ENCODE measurements at places on chromosomes 6 and 20. TPM values are rescaled to one million over a fixed set of nuclear protein-coding genes. Genes with fewer than 3 reads are reported as not detected.

SMLR1 gene
- total RNA-seq, result not detected

GRCh38 chr6:17785094-17785787, 78.5 kb upstream of the NUP153 start:
- DNase-seq, result no peak

SLC17A2 gene
- total RNA-seq, result not detected

GRCh38 chr6:134373282-134373922, 55.5 kb upstream of the SGK1 start:
- no peak for DNase-seq

CHRNA4 gene
- not detected for total RNA-seq

DNA sequence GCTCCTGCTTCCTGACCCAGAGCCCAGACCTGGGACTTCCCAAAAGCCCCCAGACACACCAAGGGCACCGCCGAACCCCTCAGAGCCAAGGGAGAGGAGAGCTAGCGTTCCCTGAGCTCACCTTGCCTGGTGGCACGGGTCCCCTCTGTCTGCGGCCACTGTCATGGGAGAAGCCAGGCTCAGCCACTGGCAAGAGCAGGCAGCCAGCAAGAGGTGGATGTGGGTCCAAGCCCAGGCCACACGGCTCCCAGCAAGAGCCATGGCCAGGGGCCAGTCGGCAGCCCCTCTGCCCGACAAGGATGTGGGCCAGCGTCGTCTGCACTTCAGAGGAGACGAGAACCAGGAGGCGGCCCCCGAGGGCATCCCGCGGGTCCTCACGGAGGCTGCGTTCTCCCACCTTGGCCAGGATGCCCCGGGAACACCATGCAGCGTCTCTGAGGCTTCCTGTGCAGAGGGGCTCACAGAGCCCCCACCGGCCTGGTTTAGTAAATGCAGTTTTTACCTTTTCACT, 2.2 kb upstream of the PPDPF start:
- no peak for DNase-seq

- DNase-seq, result no peak
These were observed 4.2 kb upstream of the TBX18 start for GRCh38 chr6:84768442-84769174.

DNA sequence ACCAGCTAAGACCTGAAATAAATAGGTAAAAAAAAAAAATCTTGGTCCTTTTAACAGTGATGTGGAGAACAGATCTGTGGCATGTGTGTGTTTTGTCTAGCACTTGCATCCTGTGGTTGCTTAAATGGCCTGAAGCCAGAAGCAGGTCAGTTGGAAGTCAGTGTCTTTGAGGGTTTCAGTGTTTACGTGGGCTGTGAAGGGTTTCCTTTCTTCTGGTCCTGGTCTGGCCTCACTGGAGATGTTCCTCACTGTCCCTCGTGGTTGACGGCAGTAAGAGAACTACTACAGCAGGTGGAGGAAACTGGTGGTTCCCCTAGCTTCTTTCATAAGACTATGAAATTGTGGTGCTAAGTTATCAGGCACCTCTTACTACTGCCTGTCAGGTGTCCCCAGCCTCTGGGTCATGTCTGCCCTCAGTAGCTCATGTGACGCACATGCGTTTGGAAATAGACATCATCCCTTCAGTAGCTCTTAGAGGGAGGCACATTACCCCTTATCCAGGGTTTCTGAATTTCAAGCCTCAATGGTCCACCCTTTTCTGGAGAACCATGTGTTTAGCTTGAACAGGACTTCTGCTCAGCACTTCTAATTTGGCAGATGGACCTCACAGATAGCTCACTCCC, 59.4 kb upstream of the SCP2D1 start:
- DNase-seq, result no peak

CLPSL2 gene
- not detected for total RNA-seq

DNA sequence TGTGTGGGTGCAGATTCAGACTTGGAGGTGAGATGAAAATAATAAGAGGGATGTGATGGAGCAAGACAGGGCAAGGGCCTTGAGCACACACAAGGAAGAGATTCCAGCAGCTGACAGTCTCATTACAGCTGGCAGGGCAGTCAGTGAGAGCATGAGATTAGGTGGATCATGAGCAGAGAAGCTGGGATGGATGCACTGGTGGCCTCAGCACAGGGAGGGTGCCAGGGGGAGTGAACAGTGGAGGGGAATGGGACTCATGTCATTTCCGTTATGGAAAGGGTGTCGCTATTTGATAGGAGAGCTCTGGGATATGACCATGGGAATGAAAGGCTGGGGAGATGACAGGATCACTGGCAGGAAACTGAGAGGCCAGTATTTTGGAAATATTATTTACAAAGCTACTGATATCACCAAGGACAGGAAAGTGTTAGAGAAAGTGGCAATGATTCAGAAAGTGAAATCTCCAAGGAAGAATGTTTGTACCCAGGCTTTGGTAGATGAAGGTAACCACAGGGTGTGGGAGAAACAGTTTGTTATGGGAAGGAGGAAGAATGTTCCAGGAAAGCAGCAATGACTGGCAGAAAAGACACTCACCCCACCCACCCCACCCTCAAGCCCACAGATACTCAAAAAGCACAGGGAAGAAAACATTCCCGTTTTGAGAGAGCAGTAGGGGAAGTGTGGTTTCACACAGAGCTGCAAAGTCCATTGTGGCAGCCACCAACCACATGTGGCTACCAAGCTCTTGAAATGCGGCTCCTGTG, 214.7 kb upstream of the PROKR2 start:
- DNase-seq, result no peak

ZNF165 gene
- total RNA-seq, result 0.77 TPM

KCNK5 gene
- total RNA-seq, result 4.8 TPM

GRCh38 chr6:85685713-85686112, 43.0 kb upstream of the SYNCRIP start:
- no peak for DNase-seq

DNA sequence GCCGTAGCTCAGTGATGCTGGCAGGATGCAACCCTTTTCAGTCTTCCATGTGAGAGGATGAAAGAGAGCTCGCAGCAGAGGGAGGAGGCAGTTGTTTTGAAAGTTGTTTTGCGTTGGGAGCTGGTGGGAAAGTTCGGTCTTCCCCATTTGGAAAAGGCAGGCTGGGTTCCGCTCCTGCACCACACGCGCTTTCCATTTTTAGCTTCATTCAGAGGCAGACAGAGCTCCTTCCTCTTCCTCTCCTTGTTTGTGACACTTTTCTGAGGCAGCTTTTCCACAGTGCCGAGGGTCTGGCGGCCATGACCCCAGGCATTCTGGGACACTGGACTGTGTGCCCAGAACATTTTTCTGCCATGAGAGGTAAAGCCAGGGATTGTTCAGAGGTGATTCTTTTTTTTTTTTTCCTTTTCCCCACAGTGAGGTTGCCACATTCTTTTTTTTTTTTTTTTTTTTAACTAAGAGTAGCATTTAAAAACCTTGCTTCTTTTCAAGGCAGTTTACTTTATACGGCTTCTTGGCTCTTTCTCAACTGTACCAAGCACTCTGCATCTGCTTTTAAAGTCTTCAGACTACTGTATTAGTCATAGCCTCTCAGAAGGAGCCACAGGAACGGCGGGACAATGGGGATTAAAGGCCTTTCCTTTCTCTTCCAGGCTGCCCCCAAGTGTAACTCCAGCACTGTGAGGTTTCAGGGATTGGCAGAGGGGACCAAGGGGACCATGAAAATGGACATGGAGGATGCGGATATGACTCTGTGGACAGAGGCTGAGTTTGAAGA, 1.6 kb downstream of the PRDM1 start:
- DNase-seq, result no peak

SCUBE3 gene
- total RNA-seq, result not detected

- no peak for DNase-seq
These were observed 12.3 kb downstream of the MPC1 start for GRCh38 chr6:166370489-166370888.

GRCh38 chr6:88574651-88575050, 388.8 kb downstream of the RNGTT start:
- DNase-seq, result no peak

DNA sequence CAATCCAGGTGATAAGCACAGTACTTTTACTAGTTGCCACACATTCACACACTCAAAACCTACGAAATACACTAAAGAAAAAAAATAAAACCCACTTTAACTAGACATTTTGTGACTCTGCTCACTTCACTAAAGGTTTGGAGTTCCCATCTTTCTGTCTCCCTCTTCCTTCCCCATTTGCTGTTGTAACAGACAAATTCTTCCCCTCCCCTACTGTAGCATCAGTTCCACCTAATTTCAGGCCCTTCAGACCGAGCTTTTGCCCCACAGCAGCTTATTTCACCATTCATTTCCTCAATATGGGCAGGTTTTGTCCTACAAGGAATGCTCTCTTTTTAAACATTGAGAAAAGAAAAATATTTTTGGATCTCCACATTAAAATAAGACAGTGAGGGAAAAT, 31.3 kb upstream of the MRAP2 start:
- DNase-seq, result no peak

- no peak for DNase-seq
These were observed 6.3 kb downstream of the EBF4 start for GRCh38 chr20:2698912-2699311.

Measured in activated CD4-positive, alpha-beta T cell treated with anti-CD3 and anti-CD28 coated beads, Interleukin-2, amount 10 ng/mL, durations not matched to agents 7 days and 5 days (primary cell).